ENCODE measurements at places on chromosomes 2 and 18.

DNA sequence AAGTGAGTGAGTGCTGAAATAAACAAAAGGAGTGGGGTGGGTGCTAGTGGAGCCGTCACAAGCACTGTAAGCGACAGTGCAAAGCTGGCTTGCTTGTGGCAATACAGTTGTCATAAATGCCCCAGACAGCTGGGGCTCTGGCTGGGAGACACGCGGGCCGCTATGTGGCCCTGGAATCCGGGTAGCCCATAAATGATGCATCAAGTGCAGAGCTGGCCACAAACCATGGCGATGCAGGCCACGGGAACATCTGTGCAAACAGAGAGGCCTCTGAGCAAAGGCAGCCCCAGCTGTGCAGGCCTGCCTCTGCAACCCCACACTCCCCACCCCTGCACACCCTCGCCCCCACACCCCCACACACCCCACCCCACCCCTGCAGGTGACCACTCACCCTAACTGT lies 349.2 kb upstream of the ID2 start:
- DNase-seq = no peak

- no peak for DNase-seq
Measured at GRCh38 chr2:47067788-47068407, 87.2 kb downstream of the STPG4 start.

- DNase-seq = no peak
Measured at GRCh38 chr2:1049691-1050090, 99.0 kb downstream of the SNTG2 start.

- DNase-seq = peak; percentile 7
Measured at GRCh38 chr2:31337197-31337596, 77.3 kb downstream of the XDH start.

GRCh38 chr2:64249426-64249825 lies 105.2 kb upstream of the PELI1 start:
- no peak for DNase-seq

GRCh38 chr2:76667821-76668271 lies 854.3 kb downstream of the LRRTM4 start:
- no peak for DNase-seq

DNA sequence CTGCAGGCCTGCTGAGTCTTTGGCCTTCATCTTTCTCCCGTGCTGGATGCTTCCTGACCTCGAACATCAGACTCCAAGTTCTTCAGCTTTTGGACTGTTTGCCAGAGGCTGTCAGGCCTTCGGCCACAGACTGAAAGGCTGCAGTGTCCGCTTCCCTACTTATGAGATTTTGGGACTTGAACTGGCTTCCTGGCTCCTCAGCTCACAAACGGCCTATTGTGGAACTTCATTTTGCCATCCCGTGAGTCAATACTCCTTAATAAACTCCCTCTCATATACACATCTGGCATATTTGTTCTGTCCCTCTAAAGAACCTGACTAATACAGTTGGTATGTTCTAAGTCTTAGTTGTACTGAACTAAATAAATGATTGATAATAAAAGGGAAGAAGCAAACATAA lies 702.8 kb upstream of the LINC00305 start:
- no peak for DNase-seq

DNA sequence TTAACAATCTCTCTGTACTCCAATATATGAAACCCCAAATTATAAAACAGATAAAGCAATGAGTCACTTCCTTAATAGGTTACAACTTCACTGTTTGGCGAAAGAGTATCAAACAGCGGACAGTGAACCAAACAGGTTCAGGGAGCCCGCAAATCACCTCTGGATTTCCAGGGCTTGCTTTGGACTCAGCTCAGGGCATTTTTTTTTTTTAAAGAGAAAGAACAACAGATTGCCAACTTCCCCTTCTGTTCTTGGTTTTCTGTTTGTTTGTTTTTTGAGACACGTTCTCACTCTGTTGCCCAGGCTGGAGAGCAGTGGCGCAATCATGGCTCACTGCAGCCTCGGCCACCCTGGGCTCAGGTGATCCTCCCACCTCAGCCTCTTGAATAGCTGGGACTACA lies 52.7 kb downstream of the ABCB11 start:
- DNase-seq = no peak

DNA sequence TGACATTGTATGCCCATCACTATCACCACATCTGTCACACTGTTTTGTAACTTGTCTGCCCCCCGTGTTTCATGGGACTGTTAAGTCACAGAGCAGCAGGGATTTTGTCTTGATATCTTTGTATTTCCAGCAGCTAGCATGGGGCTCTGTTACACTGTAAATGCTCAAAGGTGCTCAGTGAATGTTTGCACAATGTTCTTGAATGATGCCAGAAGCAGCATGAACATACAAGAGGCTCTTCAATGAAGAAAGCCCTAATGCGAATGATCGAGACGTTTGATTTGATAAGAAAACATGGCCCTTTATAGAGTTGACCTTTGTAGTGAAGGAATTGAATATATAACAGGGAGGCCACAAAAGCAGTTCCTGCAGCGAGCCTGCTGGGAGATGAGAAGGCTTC lies 120.9 kb upstream of the TTC39C start:
- no peak for DNase-seq

DNA sequence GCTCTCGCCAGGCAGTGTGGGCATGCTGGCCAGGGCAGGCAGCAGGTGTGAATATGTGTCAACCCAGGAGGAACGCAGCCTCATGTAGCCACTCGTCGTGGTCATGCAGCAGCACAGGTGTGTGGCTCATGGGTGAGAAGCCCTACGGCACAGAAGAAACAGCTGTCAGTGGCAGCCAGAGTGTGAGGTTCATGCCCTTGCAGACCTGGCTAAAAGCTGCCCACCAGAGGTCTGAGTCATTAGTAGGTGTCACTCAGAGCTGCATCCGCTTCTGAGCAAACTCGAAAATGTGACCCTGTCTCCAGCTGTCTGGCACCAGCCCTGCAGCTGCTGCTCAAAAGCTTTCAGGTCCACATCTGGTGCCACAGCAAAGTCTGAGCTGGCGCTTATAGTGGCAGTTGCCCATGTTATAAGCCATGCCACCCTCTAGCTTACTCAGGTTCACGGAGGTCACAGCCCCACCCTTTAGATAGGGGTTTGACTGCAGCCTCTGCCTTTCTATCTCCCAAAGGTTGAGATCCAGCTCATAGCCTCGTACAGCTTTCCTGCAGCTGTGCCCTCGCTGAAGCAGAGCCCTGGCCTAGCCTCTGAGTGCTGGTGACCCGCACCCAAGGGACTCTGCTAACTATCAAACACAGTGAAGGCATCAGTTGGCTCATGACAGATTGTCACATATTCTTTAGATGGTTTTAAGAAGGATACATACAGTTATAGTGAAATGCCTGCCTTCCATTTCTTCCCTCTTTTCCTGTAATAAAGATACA lies 195.0 kb downstream of the CCDC102B start:
- no peak for DNase-seq

- DNase-seq = peak; percentile 46
Measured at GRCh38 chr2:19675856-19676460, 225.8 kb downstream of the TTC32 start.

DNA sequence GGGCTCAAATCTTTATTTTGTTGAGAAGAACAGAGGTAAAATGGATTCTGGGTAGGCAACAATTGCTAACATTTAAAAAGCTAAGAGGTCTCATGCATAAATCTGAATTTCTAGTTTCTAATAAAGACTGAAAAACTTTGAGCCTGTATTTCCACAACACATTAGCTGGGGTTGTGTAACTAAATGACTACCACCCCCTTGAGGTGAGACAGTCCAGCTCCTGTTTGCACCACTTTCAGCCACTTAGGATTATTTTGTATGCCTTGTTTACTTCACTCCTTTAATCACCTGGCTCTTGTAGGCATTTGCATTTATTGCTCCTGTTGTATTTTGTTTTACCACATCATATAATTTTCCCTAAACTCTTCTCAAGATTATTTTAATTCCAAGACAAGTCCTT lies 376.6 kb downstream of the PTH2R start:
- no peak for DNase-seq

GRCh38 chr2:35000453-35000852 lies 1355.1 kb upstream of the CRIM1 start:
- no peak for DNase-seq

GRCh38 chr2:145751629-145752028 lies 1231.7 kb upstream of the ZEB2 start:
- DNase-seq = no peak

DNA sequence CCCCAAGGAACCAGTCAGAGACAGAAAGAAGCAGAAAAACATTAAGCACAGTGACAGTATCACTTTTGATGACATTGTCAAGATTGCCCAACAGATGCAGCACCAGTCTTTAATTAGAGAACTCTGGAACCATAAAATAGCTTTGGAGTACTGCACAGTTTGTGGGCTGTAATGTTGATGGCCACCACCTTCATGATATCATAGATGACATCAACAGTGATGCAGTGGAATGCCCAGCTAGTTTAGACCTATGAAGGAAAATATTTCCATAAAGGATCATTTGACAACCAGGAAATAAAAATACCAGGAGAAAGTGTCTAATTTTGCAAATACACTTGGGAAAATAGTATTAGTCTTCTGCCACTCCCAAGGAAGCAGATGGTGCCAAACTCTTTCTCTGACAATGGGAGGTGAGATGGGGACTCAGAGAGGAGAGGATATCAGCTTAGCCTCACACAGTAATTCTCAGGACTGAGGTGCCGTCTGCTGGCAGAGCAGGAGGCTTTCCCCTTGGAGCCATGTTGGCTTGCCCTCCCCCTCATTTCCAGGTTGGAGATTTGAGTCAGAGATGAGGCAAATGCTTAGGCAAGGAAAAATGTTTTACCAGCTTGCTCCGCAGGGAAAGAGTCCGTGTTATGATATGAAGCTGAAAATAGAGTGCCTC lies 107.5 kb upstream of the CELF4 start:
- DNase-seq = no peak

DNA sequence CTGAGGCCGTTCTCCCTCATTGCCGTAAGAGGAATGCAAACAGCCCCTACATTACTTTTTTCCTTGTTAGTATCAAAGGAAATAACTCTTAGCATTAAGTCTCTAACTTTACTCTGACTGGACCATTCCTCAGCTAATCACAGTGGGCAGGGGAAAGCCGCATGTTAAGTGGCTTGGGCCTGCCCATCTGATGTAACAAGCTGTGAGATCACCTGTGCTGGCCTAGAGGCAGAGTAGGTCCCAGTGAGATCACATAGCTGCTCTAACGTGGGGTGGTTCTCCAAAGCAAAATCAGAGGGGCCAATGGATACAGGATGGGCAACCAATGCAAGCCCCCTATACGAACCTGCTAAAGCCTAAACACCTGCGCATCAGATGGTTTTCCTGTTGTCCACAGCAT lies 5.9 kb upstream of the MOCOS start:
- DNase-seq = no peak

DNA sequence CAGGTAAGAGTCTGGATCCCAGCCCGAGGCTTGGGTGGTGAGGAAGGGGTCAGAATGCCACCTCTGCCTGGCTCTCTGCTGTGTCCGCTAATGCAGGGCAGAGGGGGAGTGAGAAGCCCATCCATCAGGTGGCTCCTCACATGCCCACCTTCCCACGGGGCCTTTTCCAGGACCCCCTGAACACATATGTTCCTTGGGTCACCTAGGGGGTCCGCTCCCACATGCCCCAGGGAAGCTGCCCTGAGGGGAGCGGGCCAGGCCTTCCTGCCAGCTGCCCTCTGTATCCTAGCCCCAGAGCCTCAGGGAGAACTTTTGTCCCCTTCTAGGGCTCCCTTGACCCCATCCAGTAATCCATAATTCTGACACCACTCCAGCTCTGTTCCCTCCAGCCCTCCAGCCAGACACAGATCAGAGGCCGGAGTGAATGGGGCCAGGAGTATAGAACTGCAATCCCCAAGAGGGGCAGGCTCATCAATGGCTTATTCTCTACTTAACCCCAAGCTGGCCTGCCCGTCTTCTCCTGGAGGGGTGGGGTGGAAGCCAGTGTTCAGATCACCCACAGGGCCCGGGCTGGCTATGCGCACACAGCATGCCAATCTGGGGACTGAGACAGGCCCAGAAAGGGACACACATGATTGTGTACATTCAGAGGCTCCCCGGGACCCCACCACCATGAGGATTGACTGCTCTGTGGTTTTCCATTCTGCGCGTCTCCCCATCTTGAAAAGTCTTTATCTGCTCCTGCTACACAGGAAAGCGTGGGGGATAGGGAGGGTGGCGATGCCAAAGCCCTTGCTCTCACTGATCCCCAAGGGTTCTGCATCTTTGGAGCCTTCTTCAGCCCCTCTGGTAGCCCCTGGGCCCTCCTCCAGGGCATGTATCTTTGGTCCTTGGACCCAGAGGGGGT lies 1.1 kb downstream of the EMILIN1 start:
- no peak for DNase-seq

GRCh38 chr2:123723706-123724105 lies 301.4 kb upstream of the CNTNAP5 start:
- DNase-seq = no peak

GRCh38 chr2:171289316-171289715 lies 128.6 kb upstream of the TLK1 start:
- no peak for DNase-seq

- DNase-seq = no peak
Measured at GRCh38 chr2:74952575-74952974, 5.9 kb upstream of the POLE4 start.

DNA sequence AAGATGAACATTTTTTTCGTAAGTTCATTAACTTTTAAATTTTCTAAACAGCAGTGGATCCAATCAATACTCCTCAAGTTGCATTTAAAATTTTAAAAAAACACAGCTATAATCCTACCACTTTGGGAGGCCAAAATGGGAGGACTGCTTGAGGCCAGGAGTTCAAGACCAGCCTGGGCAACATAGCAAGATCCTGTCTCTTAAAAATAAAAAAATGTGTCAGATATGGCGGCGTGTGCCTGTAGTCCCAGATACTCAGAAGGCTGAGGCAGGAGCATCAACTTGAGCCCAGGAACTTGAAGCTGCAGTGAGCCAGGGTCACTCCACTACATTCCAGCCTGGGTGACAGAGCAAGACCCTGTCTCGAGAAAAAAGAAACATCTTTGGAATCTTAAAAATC lies 59.8 kb upstream of the RNU4ATAC start:
- DNase-seq = no peak

GRCh38 chr18:32478807-32479206 lies 8.1 kb upstream of the GAREM1 start:
- DNase-seq = no peak

GRCh38 chr2:80168037-80168436 lies 136.5 kb downstream of the LRRTM1 start:
- DNase-seq = no peak

DNA sequence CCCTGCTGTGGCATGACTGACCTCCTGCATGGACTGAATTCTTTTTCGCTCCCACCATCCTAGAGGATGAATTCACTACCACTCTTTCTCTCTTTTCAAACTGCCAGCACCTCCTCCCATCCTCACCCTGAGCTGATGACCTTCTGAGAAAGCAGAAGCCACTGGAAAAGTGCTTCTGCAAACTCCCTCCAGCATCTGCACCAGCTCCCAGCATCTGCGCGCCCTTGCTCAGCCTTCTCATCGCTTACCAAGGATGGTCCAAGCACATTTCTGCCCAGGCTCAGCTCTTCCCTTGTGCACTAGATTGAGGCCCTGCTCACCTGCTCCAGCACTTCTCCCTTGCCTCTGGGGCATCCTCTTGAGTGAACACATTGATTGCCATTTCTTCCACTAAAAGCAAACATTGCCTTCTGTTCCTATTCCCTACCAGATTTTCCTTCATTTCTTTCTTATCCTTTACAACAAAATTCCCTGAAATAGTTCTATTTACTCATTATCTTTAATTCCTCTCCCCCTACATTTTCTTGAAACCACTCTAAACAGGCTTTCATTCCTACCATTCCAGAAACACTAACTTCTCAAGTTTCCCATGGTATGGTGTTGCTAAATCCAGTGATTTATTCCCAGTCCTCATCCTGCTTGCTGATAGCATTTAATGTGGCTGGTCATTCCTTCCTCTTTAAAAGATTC lies 42.7 kb upstream of the IL1RL1 start:
- no peak for DNase-seq

Measured in amniotic stem cell (primary cell).